CD4-positive, alpha-beta T cell treated with Interferon gamma for 1 hour (primary cell): ENCODE measurements at places on chromosomes 1 and 21.

DNA sequence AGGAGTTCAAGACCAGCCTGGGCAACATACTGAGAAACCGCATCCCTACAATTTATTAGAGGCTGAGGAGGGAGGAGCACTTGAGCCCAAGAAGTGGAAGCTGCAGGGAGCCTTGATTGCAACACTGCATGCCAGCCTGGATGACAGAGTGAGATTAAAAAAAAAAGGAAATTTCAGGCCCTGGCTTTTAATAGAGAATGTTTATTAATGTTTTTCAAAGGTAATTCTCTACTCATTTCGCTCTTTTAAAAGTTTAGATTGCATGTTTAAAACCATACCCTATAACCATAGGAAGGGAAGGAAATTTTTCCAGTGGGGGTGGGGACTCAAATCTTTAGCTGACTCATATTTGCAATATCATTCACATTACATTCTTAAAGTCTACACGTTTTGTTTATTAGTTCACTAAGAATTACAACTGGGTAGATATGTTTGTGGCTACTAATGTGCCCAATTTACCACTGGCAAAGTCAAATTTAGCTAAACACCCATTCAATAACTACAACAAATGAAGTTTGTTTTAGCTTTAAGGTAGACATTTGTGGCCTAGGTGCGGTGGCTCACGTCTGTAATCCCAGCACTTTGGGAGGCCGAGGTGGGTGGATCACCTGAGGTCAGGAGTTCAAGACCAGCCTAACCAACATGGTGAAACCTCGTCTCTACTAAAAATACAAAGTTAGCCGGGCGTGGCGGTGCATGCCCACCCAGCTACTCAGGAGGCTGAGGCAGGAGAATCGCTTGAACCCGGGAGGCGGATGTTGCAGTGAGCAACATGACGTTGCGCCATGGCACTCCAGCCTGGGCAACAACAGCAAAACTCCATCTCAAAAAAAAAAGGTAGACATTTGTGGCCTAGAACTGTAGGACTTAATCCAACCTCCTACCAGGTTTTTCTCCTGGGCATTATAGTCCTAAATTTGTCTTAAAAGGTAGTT is 5.0 kb downstream of the KDM5B start:
- no peak for DNase-seq

DNA sequence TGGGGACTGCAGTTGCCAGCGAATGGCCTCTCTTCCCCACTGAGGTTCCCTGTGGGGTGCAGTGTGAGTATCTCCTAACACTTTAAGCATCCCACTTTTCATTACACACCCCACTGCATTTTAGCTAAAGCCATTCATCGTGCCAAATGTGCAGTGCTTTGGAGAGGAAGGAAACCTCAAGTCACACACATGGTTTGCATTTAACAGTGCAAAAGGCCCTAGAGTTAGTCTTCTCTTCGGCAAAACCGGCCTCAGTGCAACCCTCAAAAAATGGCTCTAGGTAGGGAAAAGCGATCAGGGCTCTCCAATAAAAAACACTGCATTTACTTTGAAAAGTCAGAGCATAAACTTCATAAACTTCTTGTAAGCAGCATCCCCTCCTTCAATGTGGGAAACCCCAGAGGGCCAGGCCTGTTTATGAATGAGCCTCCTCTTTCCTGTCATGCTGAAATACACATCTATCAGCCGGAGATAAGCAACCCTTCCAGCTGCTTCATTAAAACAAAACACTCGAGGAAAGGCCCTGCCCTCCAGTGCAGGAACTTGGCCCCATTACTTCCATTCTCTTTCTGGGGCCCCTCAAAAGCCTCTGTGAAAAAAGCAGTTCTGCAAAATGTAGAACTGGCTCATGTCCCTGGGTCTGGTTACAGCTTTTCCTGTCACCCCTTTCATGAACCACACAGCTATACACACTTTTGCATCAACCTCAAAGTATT is 184.0 kb downstream of the CDC7 start:
- no peak for DNase-seq

- DNase-seq: no peak
Measured at GRCh38 chr1:211710566-211711314, 35.3 kb upstream of the NEK2 start.

GRCh38 chr1:29690156-29690555 is 453.8 kb downstream of the PTPRU start:
- no peak for DNase-seq

DNA sequence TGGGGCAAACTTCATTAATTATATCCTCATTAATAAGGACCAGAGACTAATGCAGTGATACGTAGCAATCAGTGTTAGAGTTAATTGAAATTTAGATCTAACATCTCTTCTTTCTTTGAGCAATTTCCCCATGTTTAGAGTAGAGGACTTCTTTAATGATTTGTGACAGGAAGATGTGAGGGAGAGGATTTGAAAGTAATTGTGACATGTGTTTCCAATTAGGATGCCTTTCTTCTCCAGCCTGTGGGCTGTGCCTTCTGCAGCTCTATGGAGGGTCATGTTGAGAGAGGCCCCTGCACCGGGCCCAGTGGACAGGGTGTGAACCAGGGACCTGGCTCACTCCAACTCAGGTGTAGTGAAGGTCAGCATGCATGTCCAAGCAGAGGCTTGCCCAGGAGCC is 103.0 kb downstream of the GREM2 start:
- no peak for DNase-seq

DNA sequence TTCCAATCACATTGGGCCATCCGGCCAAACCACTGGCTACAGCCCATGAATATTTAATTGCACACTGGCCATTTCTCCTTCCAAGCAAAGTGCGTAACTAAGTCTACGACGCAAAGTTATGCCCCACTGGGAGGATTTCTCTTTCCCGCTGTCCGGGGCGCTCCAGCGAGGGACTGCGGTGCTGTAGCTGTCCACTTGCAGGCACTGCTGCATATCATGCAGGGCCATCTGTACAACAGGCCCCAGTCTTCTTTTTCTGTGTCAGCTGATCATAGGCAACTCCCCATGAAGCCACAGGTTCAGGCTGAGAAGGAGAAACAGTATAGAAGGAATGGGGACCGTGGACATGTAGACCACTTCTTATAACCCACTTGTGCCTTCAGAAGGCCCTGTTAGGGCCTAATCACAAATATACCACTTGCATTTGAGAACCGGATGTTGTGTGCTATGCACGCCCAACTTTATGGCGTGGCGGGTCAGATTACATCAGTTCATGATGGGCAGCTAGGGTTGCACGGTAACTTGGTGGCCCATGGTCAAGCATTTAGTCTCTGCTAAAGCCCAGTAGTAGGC is 58.0 kb downstream of the ADSS2 start:
- DNase-seq: no peak

- peak; percentile 91 for DNase-seq
Measured at GRCh38 chr21:33948096-33948950, 32.7 kb upstream of the ATP5PO start.

- DNase-seq: no peak
Measured at GRCh38 chr1:116167625-116168276, 56.6 kb downstream of the MAB21L3 start.

DNA sequence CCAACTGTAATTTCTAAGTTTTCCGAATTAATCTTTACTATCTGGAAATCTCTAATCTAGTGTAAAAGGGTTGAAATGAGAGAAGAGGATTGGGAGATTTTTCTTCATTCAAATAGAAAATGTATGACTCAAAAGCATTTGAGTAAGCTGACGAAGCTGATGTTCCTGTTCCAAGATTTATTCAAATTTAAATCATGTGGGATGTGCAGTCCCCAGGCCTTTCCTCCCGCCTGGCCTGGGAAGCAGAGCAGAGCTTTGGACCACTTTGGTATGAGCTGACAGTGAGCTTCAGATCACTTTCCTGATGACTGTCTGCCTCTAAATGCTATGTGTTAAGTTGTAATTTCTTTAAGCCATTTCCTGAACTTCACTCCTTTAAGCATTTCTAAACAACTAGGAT is 192.0 kb downstream of the DHRS3 start:
- DNase-seq: no peak

GRCh38 chr1:201883266-201883665 is 5.4 kb upstream of the SHISA4 start:
- DNase-seq: no peak

- DNase-seq: no peak
Measured at GRCh38 chr1:241485554-241485992, 34.0 kb downstream of the FH start.

DNA sequence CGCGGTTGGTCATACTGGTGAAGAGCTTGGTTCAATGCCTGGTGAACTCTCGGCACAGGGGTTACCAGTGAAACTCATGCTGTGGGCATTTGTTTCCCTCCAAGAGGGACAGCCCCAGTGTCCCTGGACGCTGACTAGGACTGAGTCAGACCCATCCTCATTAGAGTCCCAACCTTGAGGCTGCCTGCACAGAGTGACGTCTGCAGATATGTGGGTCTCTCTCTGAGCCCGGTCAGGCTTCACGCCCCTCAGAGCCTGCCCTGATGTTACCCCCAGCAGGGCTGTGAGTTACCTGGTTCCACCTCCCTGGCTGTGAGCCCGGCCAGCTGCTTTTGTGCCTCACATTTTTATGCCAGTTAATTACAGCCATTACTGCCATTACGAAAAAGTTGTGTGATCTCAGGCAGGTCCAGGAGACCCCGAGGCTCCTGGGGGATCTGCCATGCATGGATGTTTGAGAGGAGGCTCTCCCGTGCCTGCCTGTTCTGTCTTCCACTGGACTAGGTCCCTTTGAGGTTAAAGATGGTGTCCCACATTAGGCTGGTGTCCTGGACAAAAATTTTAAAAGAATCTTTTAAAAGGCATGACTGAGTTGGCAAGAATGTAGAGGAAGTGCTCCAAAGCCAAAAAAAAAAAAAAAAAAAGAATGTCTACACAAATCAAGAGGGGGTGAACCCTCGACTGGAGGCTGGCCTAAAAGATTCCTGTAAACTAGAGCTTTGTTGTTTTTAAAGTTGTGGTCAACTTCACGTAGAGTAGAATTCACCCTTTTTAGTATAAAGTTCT is 36.6 kb upstream of the PADI1 start:
- no peak for DNase-seq

- no peak for DNase-seq
Measured at GRCh38 chr1:19735440-19736127, 64.1 kb downstream of the TMCO4 start.

DNA sequence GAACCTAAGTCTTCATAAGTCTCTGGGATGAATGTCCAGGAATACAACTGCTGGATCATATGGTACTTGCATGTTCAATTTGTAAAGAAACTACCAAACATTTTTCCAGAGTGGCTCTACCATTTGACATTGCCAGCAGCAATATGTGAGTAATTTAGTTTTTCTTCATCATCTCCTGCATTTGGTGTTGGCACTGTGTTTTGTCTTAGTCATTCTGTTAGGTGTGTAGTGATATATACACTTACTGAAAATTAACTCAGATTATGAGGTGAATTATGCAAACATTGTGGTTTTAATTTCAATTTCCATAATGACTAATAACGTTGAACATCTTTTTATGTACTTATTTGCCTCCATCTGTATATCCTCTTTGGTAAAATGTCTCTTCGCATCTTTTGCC is 138.7 kb downstream of the LRRC40 start:
- DNase-seq: no peak

- no peak for DNase-seq
Measured at GRCh38 chr1:216832192-216832591, 109.0 kb upstream of the ESRRG start.

- DNase-seq: no peak
Measured at GRCh38 chr1:207925210-207925609, 14.3 kb upstream of the CD34 start.

DNA sequence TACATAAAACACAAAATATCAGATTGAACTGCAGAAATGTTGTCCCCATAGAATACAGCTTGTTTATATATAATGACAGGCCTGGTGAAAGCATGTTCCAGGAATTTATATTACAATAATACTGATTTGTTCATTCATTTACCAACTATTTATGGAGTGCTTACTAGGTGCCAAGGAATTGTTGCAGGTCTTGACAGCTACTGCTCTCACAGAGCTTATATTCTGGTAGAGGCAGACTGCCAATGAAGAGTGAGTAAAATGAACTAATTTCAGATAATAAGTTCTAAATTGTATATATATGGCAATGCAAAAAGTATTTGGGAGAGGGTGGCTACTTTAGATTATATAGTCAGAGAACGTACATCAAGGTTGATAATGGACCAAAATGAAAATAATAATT is 152.0 kb downstream of the COQ8A start:
- DNase-seq: no peak
